ENCODE measurements at places on chromosomes 13 and 19.

- no peak for DNase-seq
These were observed 1.9 kb upstream of the AKT2 start for GRCh38 chr19:40286971-40287421.

DNA sequence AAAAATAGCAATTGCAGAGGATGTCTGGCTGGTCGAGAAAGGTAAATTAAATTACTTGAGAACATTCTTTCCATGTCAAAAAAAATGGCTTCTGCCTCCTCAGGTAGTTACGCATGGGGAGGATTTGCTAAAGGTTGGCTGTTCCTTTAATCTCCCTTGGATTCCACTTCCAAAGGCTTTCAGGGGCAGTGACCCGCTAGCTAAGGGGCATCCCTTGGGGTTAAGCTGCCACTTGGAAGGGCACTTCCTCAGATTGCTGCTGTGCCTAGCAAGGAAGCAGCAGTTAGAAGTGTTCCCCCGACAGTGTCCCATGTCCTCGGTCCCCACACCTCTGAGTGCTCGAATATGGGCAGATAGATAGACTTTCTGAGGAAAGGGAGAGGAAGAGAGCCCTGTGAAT, 108.5 kb downstream of the RGCC start:
- DNase-seq = no peak

DNA sequence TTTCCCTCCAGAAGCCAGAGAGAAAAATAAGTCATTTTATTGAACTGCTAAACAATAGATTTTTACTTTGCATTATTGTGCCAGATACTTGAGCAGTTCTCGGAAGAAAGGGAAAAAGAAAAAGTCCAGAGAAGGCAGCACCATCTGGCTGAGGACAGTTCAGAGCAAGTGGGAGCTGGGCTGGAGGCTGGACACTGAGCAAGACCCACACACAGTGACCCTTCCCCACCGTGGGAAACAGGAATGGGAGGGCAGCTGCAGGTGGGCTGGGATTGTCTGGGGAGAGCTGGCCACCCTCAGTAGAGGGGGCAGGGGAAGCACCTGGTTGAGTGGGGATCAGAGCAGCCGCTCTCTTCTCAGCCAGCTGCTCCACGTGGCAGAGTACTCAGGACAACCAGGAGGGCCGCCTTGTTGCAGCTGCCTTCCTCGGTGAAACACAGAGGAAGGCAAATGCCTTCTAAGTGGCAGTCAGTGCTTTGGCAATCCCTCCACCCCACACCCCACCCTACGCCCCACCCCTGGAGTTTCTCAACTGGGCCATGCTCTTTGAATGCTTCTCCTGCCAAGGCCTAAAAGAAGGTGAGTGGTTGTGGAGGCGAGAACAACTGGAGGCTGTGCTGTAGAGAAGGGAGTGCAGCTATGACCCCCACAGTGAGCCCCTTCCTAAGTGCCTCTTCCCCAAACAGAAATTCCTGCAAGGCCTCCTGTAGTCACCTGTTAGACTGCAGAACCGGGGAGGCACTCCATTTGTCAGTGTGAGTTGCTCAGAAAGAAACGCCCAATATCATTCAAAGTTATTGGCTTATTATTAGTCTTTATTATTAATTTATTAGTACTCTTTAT, 179.3 kb downstream of the ZIC5 start:
- DNase-seq = no peak

GRCh38 chr13:99741960-99742359, 229.6 kb downstream of the ZIC5 start:
- DNase-seq = no peak

GRCh38 chr19:35266520-35267352, 2.0 kb upstream of the USF2 start:
- no peak for DNase-seq

- peak; percentile 44 for DNase-seq
These were observed 65.9 kb downstream of the ENOX1 start for GRCh38 chr13:43720780-43721397.

- DNase-seq = peak; percentile 46
These were observed 165.4 kb downstream of the RGCC start for GRCh38 chr13:41622432-41623429.

- peak; percentile 34 for DNase-seq
These were observed 23.5 kb downstream of the ZNF180 start for GRCh38 chr19:44476559-44477408.

DNA sequence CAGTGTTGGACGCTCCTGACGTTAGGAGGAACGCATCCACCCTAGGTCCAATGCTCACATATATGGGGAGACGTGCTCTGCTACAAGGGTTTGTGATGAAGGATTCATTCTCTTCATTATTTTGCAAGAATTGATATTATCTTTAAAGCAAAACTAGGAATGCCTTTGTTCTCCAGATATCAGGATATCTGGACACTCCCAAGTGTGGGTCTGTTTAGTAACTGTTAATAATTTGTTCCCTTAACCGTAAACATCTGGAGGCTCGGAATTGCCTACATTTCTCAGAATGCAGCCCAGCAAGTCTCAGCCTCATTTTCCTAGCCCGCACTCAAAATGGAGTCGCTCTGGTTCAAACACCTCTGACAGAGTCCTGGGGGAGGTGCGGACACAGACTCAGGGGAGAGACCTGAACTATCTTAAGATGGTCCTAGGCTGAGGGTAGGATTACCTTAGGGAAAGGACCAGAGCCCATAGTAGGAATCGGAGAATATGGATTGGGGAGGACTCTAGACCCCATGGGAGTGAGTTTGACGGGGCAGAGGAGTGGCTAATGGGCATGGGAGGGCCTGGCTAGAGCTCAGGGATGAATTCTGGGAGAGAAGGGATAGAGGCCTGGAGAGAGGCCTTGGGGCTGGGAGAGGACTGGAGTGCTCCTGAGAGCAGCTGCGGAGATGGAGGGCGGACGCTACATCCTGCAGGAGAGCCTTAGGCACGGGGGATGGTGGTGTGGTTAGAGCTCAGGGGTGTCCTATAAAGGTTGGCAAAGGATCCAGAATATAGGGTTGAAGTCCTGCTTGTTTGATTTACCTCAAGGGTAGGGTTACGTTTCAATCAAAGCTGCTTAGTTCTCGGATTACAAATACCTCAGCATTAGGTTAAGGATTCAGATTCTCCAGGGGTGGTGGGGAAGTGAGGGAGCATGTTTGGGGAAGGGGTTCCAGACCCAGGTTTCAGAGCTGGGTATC, 43.2 kb downstream of the ZNF331 start:
- DNase-seq = no peak

DNA sequence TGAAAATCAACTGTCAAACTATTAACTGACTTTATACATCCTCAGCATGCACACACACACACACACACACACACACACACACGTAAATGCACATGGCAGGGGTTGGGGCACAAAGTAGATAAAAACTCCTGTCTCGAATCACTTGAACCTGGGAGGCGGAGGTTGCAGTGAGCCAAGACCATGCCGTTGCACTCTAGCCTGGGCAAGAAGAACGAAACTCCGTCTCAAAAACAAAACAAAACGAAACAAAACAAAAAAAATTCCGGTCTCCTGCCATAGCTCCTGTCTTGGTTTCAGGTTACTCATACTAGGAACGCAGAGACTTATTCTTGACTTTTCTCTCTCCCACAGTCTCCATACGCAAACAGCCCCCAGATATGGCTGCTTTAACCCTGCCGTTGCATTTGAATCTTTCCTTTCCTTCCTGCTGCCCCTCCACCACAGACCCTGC, 148.9 kb downstream of the SHISA2 start:
- peak; percentile 52 for DNase-seq

Measured in choroid plexus epithelial cell (primary cell).